NCI-H1694 treated with DMSO at 0.1 percent for 48 hours (cell line): ENCODE measurements at places on chromosomes 5 and 9.
A peak's percentile ranks its signal among the peaks of the same experiment; 100 is the strongest.

GRCh38 chr5:40909264-40909663, at the start of gene C7:
C7 (plus strand) TSS chr5:40909497; CDS start chr5:40909611, 114 bp downstream.
- DNase-seq = no peak

- DNase-seq = no peak
These were observed 8.6 kb downstream of the RAPGEF1 start for GRCh38 chr9:131731237-131731636.

- peak; percentile 78 for DNase-seq
These were observed 101.9 kb downstream of the FBXL7 start for GRCh38 chr5:15601853-15602252.

GRCh38 chr5:97142521-97143254, at the start of gene LIX1:
LIX1 (minus strand) TSS chr5:97142611; CDS start chr5:97142576, 35 bp downstream.
- peak; percentile 52 for DNase-seq

- peak; percentile 98 for DNase-seq
These were observed 60.1 kb upstream of the ZNF608 start for GRCh38 chr5:124806373-124807077.

- no peak for DNase-seq
These were observed 6.1 kb downstream of the NPR2 start for GRCh38 chr9:35797311-35798109.

DNA sequence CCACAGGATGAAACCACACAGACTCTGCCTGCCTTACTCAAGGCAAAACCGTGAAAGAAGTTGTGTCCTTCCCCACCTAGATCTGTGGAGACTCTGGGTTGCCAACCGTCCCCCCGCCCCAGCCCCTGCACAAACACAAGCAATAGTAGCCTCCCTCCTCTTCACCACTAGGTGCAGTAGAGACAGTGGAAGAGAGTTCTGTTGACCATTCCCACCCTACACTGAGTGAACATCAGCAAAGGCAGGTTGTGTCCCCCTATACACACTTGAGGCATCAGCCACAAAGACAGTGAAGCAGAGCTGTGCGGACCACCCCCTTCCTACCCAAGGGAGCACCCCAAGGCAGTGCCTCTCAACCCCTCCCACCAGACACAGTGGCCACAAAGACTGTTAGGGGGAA, 223.7 kb upstream of the NFIL3 start:
- DNase-seq = no peak

DNA sequence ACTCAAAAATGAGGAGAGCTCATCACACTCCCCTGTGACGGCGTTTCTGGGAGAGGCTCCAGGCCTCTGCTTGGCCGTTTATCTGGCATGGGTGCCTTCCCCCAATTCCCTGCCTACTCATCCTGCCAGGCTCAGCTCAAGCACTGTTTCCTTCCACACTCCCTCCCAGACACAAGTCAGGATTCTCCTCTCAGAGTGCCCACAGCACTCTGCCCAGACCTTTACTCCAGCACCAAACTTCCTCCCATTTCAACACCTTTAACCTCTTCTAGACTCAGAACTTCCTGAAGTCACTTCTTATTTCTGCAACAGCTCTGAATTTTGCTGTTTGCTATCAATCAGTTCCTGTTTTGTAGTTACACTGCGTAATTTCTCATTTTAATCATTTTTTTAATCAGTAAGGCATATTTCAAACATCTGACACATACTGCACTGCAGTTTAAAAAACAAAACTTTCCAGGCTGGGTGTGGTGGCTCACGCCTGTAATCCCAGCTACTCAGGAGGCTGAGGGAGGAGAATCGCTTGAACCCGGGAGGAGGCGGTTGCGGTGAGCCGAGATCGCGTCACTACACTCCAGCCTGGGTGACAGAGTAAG, 16.0 kb downstream of the TRMO start:
- no peak for DNase-seq

GRCh38 chr9:18195223-18195622, 278.7 kb upstream of the ADAMTSL1 start:
- no peak for DNase-seq

GRCh38 chr9:17653947-17654465, 75.1 kb downstream of the SH3GL2 start:
- no peak for DNase-seq

GRCh38 chr9:114919611-114920010, 10.8 kb downstream of the TNFSF8 start:
- no peak for DNase-seq

- DNase-seq = no peak
These were observed 221.9 kb downstream of the GABRG2 start for GRCh38 chr5:162289489-162289888.

- DNase-seq = no peak
These were observed 115.1 kb downstream of the CDC42SE2 start for GRCh38 chr5:131378721-131379541.

DNA sequence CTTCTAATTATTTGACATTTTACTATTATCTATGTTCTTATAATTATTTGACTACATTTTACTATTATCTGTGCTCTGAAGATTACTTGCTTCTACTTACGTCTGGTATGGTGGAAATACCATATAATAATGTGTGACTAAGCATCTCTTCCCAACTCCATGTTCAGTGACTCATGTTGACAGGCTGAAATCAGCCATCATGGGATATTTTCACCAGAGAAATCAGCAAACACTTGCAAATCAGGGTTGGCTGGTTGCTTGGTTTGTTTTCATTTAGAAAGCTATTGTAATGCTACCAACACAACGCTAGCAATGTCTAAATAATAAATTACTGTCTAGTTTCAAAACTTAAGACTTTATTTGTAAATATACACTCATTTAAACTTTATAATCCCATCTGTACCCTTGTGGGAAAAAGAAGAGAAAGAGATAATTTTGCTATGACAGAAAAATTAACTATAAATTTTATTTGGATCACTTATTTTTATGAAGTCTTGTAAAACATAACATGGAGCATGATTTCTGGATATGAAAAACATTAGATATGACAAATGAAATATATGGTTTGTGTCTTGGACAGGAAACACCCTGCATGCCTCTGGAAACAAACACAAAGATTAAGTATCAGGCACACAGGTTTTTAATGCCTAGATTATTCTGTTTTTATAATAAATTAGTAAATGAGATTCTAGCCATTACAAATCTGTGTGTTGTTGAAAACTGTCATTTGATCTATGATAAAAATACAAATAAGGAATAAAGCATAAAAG, 337.6 kb downstream of the BNC2 start:
- DNase-seq = no peak

DNA sequence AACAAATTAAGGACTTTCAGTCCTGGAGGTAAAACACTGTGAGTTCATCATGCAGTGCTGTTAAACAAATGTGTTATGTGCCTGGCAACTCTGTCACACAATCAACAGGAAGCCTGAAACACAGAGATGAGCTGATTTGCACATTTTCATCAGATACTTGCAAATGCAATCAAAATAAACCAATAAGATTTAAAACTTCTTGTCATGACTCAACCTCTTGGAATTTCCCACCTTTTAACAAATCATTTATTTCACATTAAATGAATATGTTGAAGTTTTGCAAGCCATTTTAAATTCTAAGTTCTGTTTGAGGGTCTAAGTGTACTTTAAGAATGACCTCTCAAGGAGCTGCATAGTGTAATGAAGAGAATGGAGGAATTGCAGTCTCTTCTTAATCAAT, 64.4 kb downstream of the ANXA1 start:
- no peak for DNase-seq

DNA sequence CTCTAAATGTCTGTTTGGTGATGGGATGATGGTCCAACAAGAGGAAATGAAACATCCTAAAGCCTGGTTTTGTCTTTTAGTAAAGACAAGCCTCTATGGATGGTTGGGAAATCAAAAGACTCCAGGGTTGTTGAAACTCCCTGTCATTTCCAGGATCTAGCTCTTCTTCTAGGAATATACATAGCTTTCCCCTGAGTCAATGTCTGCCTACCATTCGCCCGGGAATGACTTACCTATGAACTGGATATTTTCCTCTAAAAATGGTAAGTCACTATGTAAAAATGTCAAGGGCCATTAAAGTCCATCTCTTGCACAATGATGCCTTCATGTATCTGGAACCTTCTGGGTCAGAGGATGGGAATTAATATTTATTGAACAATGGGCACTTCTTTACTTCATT, 11.1 kb upstream of the KIF12 start:
- no peak for DNase-seq

GRCh38 chr5:73180566-73180965, 7.6 kb downstream of the TMEM174 start:
- no peak for DNase-seq

- no peak for DNase-seq
These were observed 34.6 kb upstream of the COL15A1 start for GRCh38 chr9:98908897-98909634.

DNA sequence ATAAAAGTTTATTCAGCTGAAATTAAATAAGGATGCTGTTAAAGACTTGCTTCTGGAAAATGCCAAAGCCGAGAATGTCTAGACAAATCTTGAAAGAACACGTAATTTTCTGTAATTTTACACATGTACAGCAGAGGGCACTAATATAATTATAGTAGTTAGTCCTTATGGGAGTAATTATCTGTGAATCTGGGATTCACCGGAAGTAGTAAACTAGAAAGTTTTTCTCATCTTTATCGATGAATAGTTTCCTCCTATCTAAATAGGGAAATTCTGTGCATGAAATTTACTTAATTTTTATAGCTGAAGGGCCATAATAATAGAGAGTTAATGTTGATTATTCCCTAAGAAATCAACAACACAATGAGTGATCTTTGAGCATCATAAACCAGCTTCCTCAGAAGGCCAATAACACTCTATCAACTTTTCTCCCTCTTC, 18.4 kb upstream of the CNTLN start:
- peak; percentile 14 for DNase-seq

DNA sequence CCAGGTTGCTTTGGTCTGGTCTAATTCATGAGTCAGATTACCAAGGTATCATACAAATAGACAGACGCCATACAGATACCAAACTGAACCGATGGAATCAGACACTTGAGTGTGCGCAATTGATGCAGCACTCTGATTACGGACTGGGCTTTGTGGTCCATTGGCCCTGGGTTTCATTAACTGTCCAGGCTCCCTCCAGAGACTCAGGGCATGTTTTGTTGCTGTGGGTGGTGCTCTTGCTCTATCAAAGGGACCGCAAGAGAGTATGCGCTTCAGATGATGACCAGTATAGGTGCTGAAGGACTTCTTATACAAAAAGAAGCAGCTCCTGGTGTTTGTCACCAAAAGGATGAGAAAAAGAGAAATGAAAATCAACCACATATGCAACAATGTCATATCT, 36.9 kb upstream of the ANKRD55 start:
- DNase-seq = no peak

GRCh38 chr9:113989714-113990569, 88.2 kb downstream of the AMBP start:
- no peak for DNase-seq

DNA sequence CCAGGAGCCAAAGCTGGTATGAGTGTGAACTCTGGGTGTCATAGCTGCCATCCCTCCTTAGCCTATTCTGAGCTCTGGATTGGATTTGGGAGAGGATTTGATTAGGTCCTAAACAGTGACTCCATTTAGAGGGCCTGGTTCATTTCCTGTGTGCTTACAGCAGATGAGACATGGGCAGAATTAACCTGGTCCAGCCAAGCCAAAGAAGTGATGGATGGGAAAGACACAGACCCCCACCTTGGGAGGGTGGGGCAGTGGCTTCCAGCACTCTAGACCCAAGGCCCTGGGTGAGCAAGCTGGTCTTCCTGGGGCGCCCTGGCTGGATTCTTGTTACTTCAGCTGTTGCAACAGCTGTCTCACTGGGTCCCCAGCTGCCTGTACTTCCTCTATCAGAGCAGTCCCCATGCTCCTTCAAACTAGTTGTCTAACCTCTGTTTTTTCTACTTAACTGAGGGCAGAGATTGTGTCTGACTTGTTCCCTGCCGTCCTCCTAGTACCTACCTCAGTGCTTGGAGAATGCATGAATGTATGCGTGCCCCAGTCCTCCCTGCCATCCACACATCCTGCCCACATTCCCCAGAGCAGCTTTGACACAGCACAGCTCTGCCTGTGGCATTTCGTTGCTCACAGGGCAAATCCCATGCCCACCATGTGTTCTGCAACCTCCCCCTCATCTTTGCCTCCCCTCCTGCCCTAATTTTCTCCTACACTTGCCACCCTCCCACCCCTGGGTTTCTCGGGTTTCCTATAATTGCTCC, 115.9 kb downstream of the RGS3 start:
- DNase-seq = peak; percentile 7

DNA sequence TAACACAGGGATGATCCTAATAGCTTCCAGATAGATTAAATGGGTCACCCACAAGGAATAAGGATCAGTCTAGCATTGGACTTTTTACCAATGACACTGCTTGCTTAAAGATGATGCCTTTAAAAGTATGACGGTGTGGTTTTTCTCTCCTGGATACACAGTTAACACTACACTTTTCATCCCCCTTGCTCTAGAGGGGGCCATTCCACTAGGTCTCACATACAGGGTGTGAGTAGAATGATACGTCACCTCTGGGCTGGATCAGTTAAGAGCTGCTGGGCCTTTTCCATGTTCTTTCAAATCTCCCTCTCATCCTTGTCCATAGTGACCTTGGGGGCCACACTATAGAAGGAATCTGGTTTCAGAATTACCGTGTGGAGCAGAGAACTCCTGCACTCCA, 140.6 kb downstream of the FSTL4 start:
- DNase-seq = no peak

DNA sequence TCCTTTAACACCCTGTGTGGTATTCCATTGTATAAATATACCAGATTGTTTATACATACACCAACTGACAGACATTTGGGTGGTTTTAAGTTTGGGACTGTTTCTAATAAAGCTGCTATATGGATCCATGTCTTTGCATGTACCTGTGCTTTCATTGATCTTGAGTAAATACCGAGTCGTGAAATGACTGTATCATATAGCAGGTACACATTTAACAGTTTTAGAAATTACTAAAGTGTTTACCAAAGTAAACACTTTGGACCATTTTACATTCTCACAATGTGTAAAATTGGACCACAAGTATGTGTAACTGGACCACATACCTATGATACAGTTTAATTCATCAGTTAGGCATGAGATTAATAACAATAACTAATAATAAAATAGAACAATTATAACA, 175.2 kb downstream of the FBXL17 start:
- no peak for DNase-seq

GRCh38 chr5:38853753-38854470, 8.1 kb downstream of the OSMR start:
- no peak for DNase-seq

- no peak for DNase-seq
These were observed 112.7 kb downstream of the NTRK2 start for GRCh38 chr9:84781931-84782866.

- DNase-seq = peak; percentile 6
These were observed 19.6 kb downstream of the TCERG1 start for GRCh38 chr5:146466521-146467349.

DNA sequence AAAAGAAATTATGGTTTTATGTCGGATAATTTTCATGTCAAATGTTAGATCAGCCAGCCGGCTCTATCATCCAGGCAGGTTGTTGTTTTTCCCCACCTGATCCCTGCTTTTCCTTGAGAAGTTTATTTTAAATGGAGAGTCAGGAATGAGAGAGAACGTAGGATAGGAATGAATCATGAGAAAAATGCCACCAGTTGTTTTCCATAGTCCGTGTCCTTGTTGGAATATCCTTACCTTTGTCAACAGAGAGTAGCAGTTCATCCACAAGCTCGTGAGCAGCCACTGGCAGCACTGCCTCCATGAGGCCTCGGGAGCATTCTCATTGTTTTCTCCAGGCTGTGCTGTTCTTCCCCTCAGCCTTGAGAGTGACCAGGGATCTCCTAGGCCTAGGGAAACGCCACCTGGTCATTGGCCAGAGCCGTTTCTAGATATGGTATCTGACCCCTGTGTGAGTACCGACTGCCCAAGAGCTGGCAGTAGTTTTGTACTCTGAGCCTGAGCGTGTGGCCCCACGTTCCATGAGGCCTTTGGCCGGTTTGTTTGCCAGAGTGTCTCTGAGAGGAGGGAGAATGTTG, 293.3 kb downstream of the FANCC start:
- DNase-seq = no peak
